ENCODE measurements at places on chromosomes 4 and X.

GRCh38 chrX:149648932-149649331 lies 17.3 kb upstream of the TMEM185A start:
- DNase-seq: no peak

GRCh38 chr4:60313611-60314178 lies 886.4 kb upstream of the ADGRL3 start:
- DNase-seq: no peak

DNA sequence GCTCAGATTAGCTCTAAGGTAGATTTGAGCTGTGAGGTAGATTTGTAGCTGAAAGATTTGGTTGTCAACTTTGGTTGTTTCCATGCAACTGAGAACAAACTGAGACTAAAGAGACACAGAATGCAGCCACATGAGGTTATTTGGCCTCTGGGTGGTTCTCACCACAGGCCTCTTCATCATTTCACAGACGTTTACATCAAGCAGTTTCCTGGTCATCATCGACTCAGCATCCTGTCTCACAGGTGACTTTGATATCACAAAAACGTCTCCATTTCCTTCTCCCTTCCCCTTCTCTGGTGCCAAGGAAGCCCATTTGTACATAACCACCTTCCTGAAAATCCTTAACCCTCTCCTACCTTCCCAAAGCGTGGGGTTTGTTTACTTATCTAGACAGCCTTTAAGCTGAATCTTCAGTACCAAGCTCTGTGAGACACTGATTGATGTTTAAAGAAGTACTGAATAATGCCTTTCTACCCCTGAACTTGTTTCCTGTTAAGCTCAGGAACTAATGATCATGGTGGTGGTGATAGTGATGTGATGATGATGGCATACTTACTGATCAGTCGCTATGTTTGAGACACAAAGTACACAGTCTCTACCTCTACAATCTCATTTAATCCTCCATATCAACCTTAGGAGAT lies 81.9 kb downstream of the FAM114A1 start:
- DNase-seq: no peak

GRCh38 chrX:81957900-81958545 lies 756.1 kb downstream of the SH3BGRL start:
- peak; percentile 22 for DNase-seq

DNA sequence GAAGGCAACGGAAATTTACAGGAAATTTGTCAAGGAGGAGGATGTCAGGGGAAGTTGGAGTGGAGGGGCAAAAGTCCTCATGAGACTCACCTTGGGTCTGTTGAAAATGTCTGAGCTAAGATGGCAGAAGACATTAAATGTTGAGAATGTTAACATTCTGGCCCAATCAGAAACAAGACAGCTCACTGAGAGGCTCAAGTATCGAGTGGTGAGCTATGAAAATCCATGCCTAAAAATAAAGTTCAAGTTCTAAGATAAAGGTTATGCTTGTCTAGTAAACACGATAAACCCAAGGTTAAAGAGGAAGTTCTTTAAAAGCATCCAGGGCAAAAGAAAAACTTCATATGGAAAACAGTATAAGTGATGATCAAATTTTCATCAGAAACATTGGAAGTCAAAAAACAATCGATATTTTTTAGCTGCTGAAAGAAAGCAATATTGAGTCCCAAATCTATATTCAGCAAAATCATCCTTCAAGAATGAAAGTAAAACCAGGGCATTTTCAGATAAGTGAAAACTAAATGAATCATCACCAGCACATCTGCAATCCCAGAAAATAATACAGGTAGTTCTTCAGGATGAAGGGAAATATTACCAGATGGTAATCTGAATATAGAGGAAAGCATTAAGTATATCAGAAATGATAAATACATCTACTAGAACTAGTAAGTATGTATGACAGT lies 462.4 kb downstream of the TLL1 start:
- no peak for DNase-seq

- no peak for DNase-seq
These were observed 6.6 kb downstream of the LANCL3 start for GRCh38 chrX:37578045-37578444.

- no peak for DNase-seq
These were observed at the start of gene GSX2 for GRCh38 chr4:54099748-54100574. GSX2 (plus strand) TSS chr4:54100163; CDS start chr4:54100345, 182 bp downstream.

- DNase-seq: no peak
These were observed 144.6 kb upstream of the GPC4 start for GRCh38 chrX:133559909-133560308.

GRCh38 chr4:182883351-182883750 lies 33.8 kb downstream of the DCTD start:
- no peak for DNase-seq

- DNase-seq: no peak
These were observed 12.1 kb downstream of the TMEM164 start for GRCh38 chrX:110015032-110015431.

GRCh38 chrX:2894885-2895292 lies 34.2 kb downstream of the ARSD start:
- peak; percentile 0 for DNase-seq

DNA sequence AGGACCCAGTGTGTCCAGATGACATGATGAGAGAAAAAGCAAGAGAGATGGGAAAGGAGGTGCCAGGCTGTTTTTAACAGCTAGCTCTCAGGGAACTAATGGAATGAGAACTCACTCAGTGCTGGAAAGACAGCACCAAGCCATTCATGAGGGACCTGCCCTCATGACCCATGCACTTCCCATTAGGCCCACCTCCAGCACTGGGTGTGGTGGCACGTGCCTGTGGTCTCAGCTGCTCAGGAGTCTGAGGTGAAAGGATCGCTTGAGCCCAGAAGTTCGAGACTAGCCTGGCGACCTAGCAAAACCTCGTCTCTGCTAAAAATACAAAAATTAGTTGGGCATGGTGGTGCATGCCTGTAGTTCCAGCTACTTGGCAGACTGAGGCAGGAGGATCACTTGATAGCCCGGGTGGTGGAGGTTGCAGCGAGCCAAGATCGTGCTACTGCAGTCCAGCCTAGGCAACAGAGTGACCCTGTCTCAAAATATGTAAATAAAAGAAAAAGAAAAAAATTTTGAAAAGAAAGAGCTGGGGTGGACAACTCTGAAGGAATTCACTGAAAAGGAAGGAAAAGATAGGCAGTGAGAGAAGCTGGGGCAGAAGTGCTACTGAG lies 50.9 kb downstream of the FAM193A start:
- DNase-seq: no peak

- no peak for DNase-seq
These were observed 36.1 kb upstream of the NUDT6 start for GRCh38 chr4:122958505-122958904.

- peak; percentile 39 for DNase-seq
These were observed 783 bp downstream of the BEX2 start for GRCh38 chrX:103309860-103310554.

DNA sequence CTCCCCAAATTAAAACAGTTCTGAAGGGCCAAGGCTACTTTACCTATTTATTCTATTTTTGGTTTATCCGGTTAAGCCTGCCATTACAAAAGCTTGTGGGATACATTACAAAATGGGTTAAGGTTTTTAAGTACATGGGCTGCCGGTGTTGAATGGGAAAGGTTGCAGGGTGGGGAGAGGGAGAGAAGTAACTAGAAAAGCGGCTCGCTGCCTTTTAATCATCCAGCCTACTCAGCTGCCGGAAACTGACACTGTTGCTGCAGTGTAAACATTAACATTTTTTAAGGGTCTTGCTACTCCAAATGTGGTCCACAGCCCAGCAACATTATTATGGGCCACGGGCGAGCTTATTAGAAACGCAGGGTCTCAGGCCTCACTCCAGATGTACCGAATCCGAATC lies 1.5 kb upstream of the IL1RAPL1 start:
- no peak for DNase-seq

GRCh38 chr4:37802068-37802666 lies 24.3 kb upstream of the PGM2 start:
- DNase-seq: no peak

- DNase-seq: no peak
These were observed 11.5 kb downstream of the PARM1 start for GRCh38 chr4:74944354-74944793.

- DNase-seq: no peak
These were observed 534.7 kb downstream of the ANKRD50 start for GRCh38 chr4:124177647-124178425.

All from erythroblast (primary cell).